ENCODE measurements at places on chromosomes 6 and 20.

DNA sequence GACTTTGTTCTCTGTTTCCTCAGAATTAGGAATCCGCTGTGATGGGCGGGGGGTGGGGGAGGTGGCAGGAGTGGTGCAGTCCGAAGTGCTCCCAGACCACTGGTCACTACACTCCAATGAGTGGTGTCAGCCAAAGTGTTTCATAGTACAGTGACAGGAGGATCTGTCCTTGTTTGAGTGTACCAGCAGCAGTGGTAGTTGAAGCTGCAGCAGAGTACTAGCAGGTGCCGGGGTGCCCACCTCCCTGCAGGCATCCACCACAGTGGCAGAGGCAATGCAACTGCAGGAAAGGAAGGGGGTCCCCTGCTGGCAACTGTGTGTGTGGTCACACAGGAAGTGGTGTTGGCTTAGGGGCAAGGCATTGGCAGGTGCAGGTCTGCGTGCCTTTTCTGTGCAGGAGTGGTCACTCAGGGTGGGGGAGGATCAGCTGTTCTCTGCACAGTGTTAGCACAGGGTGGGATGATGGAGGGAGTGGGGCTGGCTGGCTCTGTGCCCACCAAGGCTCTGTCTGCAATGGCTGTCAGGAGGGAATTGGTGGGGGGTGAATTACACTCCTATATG, 9.7 kb downstream of the HLA-DOB start:
- DNase-seq, result no peak

DNA sequence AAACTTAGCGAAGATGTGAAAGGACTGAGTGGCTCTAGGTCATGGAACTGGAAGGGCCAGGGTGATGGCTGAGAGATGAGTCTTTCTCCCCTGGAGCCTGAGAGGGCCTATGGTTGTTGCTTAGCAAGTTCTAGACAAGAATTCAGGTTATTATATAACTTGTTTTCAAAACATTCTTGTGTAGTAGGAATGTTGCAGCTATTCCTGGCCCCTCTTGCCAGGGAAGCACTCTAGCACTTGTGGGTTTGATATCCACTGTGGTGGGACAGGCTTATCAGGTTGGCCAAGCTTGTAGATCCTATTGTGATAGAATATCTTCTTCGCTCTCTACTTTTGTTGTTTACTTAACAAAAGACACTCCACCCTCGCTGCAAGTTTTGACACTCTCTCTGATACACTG, 211.8 kb upstream of the CITED2 start:
- no peak for DNase-seq

- DNase-seq, result no peak
These were observed 41.0 kb downstream of the QKI start for GRCh38 chr6:163455552-163455951.

- no peak for DNase-seq
These were observed 1.4 kb upstream of the CHD6 start for GRCh38 chr20:41619360-41620100.

GRCh38 chr6:117463762-117464665, 18.5 kb upstream of the DCBLD1 start:
- no peak for DNase-seq

DNA sequence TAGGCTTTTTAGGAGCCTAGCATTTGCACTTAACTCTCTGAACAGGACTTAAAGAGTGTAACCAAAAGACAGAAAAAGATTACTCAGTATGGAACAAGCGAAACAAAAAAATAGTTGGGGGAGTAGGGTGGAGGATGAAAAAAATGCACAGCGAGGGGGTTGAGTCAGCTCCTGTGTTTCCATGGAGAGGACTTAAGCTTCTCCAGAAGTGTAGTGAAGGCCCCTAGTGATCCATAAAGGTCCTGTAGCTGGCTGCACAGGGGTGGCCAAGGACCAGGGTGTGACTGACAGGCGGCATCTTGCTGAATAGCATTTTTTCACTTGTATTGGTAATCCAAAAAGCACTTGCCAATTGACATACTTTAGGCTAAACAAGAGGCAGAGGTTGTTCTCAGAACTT, 533.9 kb downstream of the RFPL4B start:
- no peak for DNase-seq

All from activated CD8-positive, alpha-beta memory T cell treated with anti-CD3 and anti-CD28 coated beads, Interleukin-2, amount 50 U/mL, for 48 hours (primary cell).